ENCODE measurements at places on chromosomes 12 and 14. TPM values are rescaled to one million over a fixed set of nuclear protein-coding genes. Genes with fewer than 3 reads are reported as not detected.
A peak's percentile ranks its signal among the peaks of the same experiment; 100 is the strongest.

GRCh38 chr12:52870361-52871290, 21.8 kb upstream of the KRT78 start:
- H3K27ac ChIP-seq, result peak overlapping the region; percentile 44
- no peak overlapping the region for H3K4me3 ChIP-seq
- DNase-seq, result peak; percentile 68
- H3K4me1 ChIP-seq, result peaks cover 23% of the 10 kb centered on the region
- H3K36me3 ChIP-seq, result no peaks in the 10 kb centered on the region

- H3K27me3 ChIP-seq, result no peaks in the 10 kb centered on the region
- H3K4me3 ChIP-seq, result no peak overlapping the region
- H3K36me3 ChIP-seq, result no peaks in the 10 kb centered on the region
- H3K27ac ChIP-seq, result no peak overlapping the region
Measured at GRCh38 chr14:95288672-95289322, 30.9 kb downstream of the CLMN start.

GRCh38 chr12:29609431-29610215, 112.1 kb upstream of the OVCH1 start:
- no peaks in the 10 kb centered on the region for H3K27me3 ChIP-seq
- no peaks in the 10 kb centered on the region for H3K36me3 ChIP-seq
- H3K27ac ChIP-seq, result peak overlapping the region; percentile 15

DNA sequence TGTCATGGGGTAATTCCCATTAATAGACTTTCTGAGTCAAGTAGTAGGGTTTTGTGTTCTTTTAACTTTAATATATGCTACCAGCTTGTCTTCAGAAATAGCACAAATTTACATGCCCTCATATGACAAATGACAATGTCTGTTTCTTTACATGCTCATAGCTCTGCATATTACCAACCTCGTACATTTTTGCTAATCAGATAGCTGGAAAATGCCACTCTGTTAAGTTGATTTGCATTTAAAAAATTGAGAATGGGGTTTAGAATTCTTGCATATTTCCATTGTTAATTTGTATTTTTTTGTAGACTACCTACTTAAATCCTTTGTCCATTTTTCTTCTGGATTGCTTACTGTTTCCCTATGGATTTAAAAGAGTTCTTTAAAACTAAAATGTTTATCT, 31.2 kb downstream of the SERPINA1 start:
- no peaks in the 10 kb centered on the region for H3K4me1 ChIP-seq
- H3K27me3 ChIP-seq, result no peaks in the 10 kb centered on the region
- DNase-seq, result no peak
- no peaks in the 10 kb centered on the region for H3K36me3 ChIP-seq

- H3K4me1 ChIP-seq, result peaks cover 57% of the 10 kb centered on the region
- H3K27me3 ChIP-seq, result no peaks in the 10 kb centered on the region
- H3K36me3 ChIP-seq, result peaks cover 39% of the 10 kb centered on the region
- H3K4me3 ChIP-seq, result no peak overlapping the region
- peak overlapping the region; percentile 40 for H3K27ac ChIP-seq
Measured at GRCh38 chr12:51242120-51242519, 3.5 kb downstream of the DAZAP2 start.

- H3K4me3 ChIP-seq, result no peak overlapping the region
- no peaks in the 10 kb centered on the region for H3K27me3 ChIP-seq
- no peaks in the 10 kb centered on the region for H3K36me3 ChIP-seq
- no peak for DNase-seq
Measured at GRCh38 chr12:49882248-49882850, 21.4 kb downstream of the FAIM2 start.

Gene RPL10L
- total RNA-seq, result not detected

DNA sequence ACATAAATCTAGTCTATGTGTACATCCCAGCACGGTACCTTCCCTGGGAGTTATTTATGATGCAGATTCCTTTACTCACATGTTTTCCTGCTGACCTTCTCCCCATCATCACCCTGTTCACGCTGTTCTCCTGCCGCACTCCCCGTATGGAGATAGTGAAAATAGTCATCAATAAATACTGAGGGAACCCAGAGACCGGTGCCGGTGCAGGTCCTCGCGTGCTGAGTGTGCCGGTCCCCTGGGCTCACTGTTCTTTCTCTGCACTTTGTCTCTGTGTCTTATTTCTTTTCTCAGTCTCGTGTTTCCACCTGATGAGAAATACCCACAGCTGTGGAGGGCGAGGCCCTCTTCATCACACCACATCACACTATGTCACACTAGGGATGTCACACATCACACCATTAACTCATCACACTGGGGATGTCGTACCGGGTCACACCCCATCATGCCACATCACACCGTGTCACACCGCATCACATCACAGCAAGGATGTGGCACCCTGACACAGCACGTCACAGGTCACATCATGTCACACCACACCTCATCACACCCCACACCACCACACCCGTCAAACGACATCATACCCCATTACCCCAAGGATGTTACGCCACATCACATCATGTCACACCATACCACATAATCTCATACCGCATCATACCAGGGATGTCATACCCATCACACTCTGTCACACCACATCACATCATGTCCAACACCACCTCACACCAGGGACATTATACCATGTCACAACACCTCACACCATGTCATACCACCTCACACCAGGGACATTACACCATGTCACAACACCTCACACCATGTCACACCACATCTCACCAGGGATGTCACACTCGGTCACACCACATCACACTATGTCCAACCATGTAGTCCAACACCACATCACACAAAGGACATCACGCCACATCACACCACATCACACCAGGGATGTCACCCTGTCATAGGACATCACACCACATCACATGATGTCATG, 207.0 kb downstream of the TMEM121 start:
- H3K27ac ChIP-seq, result no peak overlapping the region
- no peak overlapping the region for H3K4me3 ChIP-seq
- DNase-seq, result no peak
- no peaks in the 10 kb centered on the region for H3K36me3 ChIP-seq
- no peaks in the 10 kb centered on the region for H3K4me1 ChIP-seq

GRCh38 chr14:85254711-85255110, 275.2 kb upstream of the FLRT2 start:
- H3K4me1 ChIP-seq, result no peaks in the 10 kb centered on the region
- DNase-seq, result no peak
- H3K36me3 ChIP-seq, result no peaks in the 10 kb centered on the region
- H3K27ac ChIP-seq, result no peak overlapping the region

Gene FAM90A1
- total RNA-seq, result 0.34 TPM

DNA sequence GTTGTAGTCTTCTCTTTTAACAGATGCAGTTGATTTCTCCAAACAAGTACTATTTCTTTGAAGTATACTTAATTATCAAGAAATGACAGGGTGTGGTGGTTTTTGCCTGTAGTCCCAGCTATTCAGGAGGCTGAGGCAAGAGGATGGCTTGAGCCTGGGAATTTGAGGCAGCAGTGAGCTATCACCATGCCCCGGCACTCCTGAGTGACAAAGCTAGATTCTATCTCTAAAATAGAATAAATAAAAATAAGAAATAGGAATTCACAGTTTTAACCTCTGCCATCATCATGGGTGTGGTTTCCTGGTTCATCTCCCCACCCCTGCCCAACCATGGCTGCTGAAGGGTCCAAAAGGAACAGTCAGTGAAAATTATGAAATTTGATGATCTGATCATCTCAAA, 290.2 kb upstream of the FLRT2 start:
- H3K4me1 ChIP-seq, result no peaks in the 10 kb centered on the region
- H3K27ac ChIP-seq, result no peak overlapping the region
- H3K36me3 ChIP-seq, result no peaks in the 10 kb centered on the region
- H3K27me3 ChIP-seq, result no peaks in the 10 kb centered on the region
- no peak overlapping the region for H3K4me3 ChIP-seq
- DNase-seq, result no peak

Gene RFX4
- total RNA-seq, result not detected

Gene NYNRIN
- 5.5 TPM for total RNA-seq

DNA sequence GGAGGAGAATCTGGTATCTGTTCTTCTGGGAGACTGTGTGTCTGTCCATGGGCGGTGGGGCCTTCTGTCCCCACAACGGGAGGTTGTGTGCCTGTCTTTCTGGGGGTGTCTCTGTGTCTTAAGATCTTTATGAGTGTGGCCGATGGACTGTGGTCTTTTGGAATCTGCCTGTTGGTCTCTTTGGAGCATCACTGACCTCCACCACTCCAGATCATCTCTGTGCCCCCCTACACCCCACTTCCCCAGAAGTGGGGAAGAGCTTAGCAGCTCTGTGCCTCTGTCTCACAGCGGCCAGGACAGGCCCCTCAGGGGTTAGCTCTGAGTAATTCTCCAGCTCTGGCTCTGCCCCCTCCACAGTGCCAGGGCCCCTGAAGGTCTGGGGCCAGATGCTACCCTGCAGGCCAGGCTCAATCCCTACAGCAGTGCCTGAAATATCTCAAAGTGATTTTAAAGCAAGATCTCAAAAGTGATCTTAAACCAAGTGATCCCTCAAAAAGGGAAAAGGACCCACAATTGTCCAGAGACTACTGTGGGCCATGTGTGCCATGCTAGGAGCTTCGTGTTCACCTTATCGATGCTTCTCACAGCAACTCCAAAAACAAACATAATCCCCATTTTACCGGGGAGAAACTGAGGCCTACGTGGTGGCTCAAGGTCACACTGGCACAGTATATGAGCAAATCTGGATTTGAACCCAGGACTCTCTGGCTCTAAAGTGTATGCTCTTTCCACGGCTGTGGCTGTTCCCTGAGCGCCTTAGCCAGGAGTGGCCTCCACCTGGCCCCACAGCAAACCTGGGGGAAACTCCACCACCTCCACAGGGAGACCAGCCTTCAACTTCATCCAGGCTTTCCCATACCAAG, 26.0 kb upstream of the KRT78 start:
- no peaks in the 10 kb centered on the region for H3K36me3 ChIP-seq
- H3K4me1 ChIP-seq, result peaks cover 46% of the 10 kb centered on the region
- H3K27ac ChIP-seq, result peak overlapping the region; percentile 76

Gene CCDC85C
- total RNA-seq, result 22.5 TPM

GRCh38 chr12:30296486-30296885, 399.2 kb downstream of the IPO8 start:
- no peaks in the 10 kb centered on the region for H3K36me3 ChIP-seq
- H3K4me1 ChIP-seq, result no peaks in the 10 kb centered on the region
- no peak for DNase-seq
- no peak overlapping the region for H3K27ac ChIP-seq
- no peak overlapping the region for H3K4me3 ChIP-seq

Gene REP15
- total RNA-seq, result 3.1 TPM

Gene SLCO1B3
- total RNA-seq, result 0.69 TPM

DNA sequence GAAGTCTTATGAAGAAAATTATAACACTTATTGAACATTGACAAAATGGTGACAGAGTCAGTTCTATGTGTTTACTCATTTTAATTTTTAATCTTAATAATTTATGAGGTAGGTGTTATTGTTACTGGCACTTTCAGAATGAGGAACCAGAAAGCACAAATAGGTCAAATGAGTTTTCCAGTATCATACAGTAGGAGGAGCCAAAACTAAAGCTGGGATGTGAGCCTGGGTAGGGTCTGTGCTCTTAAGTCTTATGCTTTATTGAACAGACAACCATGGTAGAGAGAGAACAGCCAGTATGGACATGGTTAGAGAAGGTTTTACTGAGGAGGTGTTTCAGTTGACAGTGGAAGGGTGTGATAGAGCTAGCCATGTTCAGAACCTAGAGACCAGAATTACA, 775.7 kb downstream of the TMTC2 start:
- no peak for DNase-seq
- H3K27me3 ChIP-seq, result no peaks in the 10 kb centered on the region

Gene HOXC13
- total RNA-seq, result not detected

DNA sequence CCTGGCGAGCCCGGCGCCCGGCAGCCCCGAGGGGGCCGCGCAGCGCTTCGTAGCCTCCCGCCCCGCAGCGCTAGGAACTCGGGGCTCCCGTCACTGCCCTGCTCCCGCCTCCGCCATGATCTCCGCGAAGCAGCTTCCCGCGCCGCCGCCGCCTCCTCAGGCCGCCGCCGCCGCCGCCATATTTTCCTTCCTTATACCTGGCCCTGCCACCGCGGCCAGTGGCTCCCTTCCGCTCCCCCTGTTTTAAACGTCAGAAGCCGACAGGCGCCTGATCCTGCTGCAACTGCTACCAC, 286 bp downstream of the PPP4R3A start:
- peak overlapping the region; percentile 100 for H3K27ac ChIP-seq
- H3K27me3 ChIP-seq, result no peaks in the 10 kb centered on the region
- H3K36me3 ChIP-seq, result peaks cover 3% of the 10 kb centered on the region
- peaks cover 34% of the 10 kb centered on the region for H3K4me1 ChIP-seq
- peak overlapping the region; percentile 94 for H3K4me3 ChIP-seq

DNA sequence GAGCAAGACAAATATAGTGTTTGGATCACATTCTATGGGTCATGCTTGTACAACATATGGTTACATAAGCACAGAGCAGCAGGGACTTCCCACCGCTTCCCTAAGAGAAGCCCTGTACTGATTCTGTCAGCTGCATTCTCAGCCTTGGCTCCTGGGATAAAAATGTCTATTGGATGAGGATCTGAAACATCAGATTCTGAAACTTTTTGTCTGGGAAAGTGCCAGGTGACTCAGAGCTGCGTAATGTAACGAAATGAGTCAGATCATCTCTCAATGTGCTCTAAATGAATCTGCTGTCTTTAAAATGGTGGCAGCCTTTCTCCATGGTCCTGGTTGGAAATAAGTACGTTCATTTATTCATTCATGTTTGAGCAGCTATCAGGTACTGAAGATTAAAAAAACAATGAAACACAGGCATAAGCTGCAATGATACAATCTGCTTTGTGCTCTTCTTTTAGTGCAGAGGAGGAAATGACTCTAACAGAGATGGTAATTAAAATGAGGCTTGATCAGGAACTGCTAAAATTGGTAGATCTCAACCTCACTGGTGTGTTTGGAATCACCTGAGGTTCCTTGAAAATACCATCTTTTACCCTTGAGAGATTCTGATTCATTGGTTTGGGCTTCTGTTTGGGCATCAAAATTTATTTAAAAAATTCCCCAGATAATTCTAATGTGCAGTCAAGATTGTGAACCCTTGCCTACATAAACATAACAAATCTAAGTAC, 99.1 kb upstream of the NAP1L1 start:
- H3K36me3 ChIP-seq, result no peaks in the 10 kb centered on the region
- H3K4me3 ChIP-seq, result no peak overlapping the region
- no peaks in the 10 kb centered on the region for H3K4me1 ChIP-seq
- no peaks in the 10 kb centered on the region for H3K27me3 ChIP-seq
- no peak for DNase-seq

Gene PRPH
- total RNA-seq, result 1.2 TPM

DNA sequence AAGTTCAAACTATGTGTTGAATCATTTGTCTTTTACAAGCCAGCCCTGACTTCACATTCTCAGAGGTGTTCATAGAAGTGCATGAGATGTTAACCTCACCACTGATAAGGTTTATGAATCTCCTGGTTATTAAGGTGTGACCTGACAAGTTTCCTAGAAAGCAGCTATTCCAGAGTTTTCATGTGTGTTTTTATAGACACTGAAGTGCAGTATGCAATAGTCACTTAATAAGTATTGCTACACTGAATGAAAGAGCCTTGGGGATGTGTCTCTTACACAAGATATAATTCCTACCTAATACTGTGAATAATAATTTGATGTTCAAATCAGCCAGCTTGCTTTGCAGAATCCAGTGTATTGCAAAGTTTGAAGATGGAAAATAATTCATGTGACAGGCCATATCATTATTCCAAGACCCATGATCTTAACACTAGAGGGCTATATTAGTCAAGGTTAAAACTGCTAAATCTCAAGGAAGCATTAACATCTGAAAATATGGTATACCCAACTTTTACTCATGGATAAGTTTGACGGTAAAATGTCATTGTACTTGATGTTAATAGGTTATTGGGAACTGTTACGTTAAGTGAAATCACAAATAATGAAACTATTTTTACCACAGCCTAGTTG, 13.0 kb downstream of the SLC25A3 start:
- no peak overlapping the region for H3K27ac ChIP-seq
- H3K27me3 ChIP-seq, result no peaks in the 10 kb centered on the region
- H3K36me3 ChIP-seq, result peaks cover 35% of the 10 kb centered on the region
- no peaks in the 10 kb centered on the region for H3K4me1 ChIP-seq
- DNase-seq, result no peak
- H3K4me3 ChIP-seq, result no peak overlapping the region

Measured in upper lobe of left lung (tissue), 6 donors.